CD4-positive, CD25-positive, alpha-beta regulatory T cell (primary cell): ENCODE measurements at places on chromosomes 13 and 19.

DNA sequence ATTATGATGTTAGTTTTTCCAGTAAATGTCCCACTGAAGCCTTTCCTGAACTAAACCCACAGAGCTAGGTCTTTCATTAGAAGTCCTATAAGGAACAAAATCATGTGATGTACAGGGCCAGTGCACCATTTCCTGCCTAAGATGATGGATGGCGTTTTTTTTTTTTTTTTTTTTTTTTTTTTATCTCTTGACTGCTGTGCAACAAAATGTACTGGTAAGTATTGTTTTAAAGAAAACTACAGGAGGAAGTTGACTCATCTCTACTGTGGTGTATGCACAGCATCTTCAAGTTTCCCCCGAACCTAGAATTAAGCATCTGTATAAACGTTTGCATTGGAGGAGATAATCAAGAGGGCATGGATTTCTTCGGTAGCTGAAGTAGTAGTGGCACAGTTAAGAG is 197.5 kb downstream of the NBEA start:
- no peak for DNase-seq
- no peaks in the 10 kb centered on the region for H3K36me3 ChIP-seq
- no peak overlapping the region for H3K27ac ChIP-seq

GRCh38 chr19:45522010-45522941 is 15.0 kb downstream of the VASP start:
- H3K36me3 ChIP-seq, result peaks cover 43% of the 10 kb centered on the region
- no peak overlapping the region for H3K4me3 ChIP-seq
- peaks cover 3% of the 10 kb centered on the region for H3K4me1 ChIP-seq
- no peak for DNase-seq

DNA sequence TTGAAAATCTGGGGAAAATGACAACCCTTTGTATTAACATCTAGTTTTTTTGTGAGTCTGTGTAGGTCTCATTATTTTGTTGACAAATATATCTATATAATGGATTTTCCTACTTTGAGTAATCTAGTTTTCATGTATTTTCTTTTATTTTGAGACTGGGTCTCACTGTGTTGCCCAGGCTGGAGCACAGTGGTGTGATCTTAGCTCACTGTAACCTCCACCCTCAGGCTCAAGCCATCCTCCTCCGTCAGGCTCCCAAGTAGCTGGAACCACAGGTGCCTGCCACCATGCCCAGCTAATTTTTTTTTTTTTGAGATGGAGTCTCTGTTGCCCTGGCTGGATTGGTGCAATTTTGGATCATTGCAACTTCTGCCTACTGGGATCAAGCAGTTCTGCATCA is 9.2 kb downstream of the ZNF525 start:
- no peak for DNase-seq
- H3K27ac ChIP-seq, result no peak overlapping the region
- peaks cover 63% of the 10 kb centered on the region for H3K36me3 ChIP-seq

- no peak overlapping the region for H3K27ac ChIP-seq
- no peaks in the 10 kb centered on the region for H3K27me3 ChIP-seq
- no peak for DNase-seq
- H3K4me3 ChIP-seq, result no peak overlapping the region
- no peaks in the 10 kb centered on the region for H3K4me1 ChIP-seq
- H3K36me3 ChIP-seq, result no peaks in the 10 kb centered on the region
Observed at GRCh38 chr13:94673851-94674250, 38.5 kb downstream of the SOX21 start.

- peaks cover 3% of the 10 kb centered on the region for H3K4me1 ChIP-seq
- H3K36me3 ChIP-seq, result no peaks in the 10 kb centered on the region
- H3K27ac ChIP-seq, result no peak overlapping the region
- no peak for DNase-seq
Observed at GRCh38 chr19:4173479-4174212, 8.7 kb downstream of the SIRT6 start.

DNA sequence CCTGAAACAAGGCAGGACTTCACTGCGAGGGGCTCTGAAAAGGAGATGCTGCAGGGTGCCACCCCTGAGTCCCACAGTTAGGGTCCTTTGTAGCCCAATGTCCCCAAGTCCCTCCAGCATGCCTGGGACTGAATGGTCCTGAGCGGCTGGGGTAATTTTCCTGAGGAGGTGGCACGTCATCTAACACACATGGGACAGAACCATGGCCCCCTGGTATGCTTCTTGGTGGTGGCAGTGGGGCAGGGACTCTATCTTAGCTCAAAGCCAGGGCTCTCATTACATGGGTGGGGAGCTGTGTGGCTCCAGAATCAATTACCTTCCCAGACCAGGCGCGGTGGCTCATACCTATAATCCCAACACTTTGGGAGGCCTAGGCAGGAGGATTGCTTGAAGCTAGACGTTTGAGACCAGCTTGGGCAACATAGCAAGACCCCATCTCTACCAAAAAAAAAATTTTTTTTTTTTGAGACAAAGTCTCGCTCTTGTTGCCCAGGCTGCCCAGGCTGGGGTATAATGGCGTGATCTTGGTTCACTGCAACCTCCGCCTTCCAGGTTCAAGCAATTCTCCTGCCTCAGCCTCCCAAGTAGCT is 7.9 kb upstream of the SLC7A9 start:
- H3K4me1 ChIP-seq, result no peaks in the 10 kb centered on the region
- H3K36me3 ChIP-seq, result no peaks in the 10 kb centered on the region
- H3K27me3 ChIP-seq, result no peaks in the 10 kb centered on the region
- no peak overlapping the region for H3K4me3 ChIP-seq

DNA sequence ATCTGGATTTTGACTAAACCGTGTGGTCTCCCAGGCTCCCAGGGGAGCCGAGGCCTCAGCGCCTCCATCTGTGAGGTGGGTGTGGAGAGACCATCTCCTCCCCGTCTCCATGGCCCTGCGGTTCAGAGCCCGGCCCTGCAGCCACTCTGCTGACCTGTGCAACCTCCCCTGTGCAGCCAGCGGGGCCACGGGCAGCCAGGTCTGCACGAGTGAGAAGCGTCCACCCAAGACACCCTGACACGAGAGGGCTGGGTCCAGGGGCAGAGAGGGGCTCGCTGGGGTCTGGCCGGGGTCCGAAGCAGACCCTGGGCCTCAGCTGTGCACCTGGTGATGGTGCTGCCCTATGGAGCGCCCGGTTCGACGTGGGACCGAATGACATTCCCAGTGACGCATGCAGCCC is 10.4 kb upstream of the CACTIN start:
- H3K27ac ChIP-seq, result no peak overlapping the region
- DNase-seq, result no peak
- H3K27me3 ChIP-seq, result no peaks in the 10 kb centered on the region
- H3K4me1 ChIP-seq, result no peaks in the 10 kb centered on the region

DNA sequence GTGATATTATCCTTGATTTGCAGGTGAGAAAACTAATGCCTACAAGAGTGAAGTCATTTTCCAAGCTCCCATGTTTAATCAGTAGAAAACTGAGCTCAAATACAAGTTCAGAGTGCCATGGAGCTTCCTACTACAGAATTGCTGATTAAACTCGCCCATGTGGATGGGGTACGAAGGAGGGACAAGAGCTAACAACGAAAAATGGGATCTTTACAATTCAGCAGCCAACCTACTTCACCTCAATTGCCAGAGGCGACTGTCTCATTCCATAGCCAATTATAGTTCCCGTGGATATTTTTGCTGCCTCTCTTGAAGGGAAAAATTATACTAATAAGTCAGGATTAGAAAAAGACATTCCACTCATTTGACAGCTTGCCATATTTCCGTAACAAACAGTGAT is 1155.1 kb downstream of the OLFM4 start:
- no peak overlapping the region for H3K27ac ChIP-seq
- no peak overlapping the region for H3K4me3 ChIP-seq
- DNase-seq, result no peak
- no peaks in the 10 kb centered on the region for H3K27me3 ChIP-seq

GRCh38 chr19:49016067-49016839 is 638 bp downstream of the LHB start:
- no peak for DNase-seq
- H3K4me1 ChIP-seq, result peaks cover 31% of the 10 kb centered on the region
- no peak overlapping the region for H3K4me3 ChIP-seq
- peaks cover under 1% of the 10 kb centered on the region for H3K36me3 ChIP-seq

- H3K36me3 ChIP-seq, result no peaks in the 10 kb centered on the region
- H3K4me1 ChIP-seq, result no peaks in the 10 kb centered on the region
- H3K27me3 ChIP-seq, result peaks cover 11% of the 10 kb centered on the region
Observed at GRCh38 chr19:39660661-39661060, 4.9 kb downstream of the LGALS16 start.

- H3K27me3 ChIP-seq, result no peaks in the 10 kb centered on the region
- no peaks in the 10 kb centered on the region for H3K36me3 ChIP-seq
- H3K4me3 ChIP-seq, result no peak overlapping the region
- H3K27ac ChIP-seq, result no peak overlapping the region
Observed at GRCh38 chr13:25910991-25911419, 140.8 kb downstream of the SHISA2 start.

GRCh38 chr13:26784704-26785639 is 24.4 kb upstream of the GPR12 start:
- H3K27ac ChIP-seq, result no peak overlapping the region
- H3K36me3 ChIP-seq, result no peaks in the 10 kb centered on the region
- peak overlapping the region; percentile 61 for H3K4me3 ChIP-seq
- no peak for DNase-seq

DNA sequence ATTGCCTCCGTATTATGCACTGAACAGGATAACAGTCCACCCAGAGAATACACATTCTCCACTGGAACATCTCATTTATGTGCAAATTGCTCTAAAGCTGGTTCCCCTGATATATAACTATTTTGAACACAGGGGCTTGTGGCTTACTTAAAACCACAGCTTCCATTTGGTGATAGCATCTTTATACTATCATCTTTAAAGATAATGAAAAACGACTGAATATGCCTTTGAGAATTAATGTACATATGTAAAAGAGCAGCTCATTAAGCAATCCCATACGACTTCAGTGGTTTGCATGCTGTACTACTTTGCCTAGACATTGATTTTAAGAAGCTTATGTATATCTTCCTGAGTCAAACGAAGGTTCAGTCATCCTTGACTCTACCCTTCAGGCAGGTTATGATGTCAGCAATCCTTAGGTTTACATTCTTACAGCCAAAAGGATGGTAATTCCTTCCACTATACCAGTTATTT is 40.8 kb downstream of the BRD4 start:
- no peaks in the 10 kb centered on the region for H3K27me3 ChIP-seq
- peaks cover 7% of the 10 kb centered on the region for H3K36me3 ChIP-seq
- H3K4me1 ChIP-seq, result peaks cover 98% of the 10 kb centered on the region

GRCh38 chr19:55459950-55460657 is 1.3 kb downstream of the ISOC2 start:
- peaks cover 18% of the 10 kb centered on the region for H3K4me1 ChIP-seq
- no peaks in the 10 kb centered on the region for H3K27me3 ChIP-seq
- H3K36me3 ChIP-seq, result no peaks in the 10 kb centered on the region
- no peak for DNase-seq
- no peak overlapping the region for H3K4me3 ChIP-seq
- H3K27ac ChIP-seq, result no peak overlapping the region

GRCh38 chr13:85509512-85509911 is 289.7 kb downstream of the SLITRK6 start:
- H3K36me3 ChIP-seq, result no peaks in the 10 kb centered on the region
- no peak overlapping the region for H3K27ac ChIP-seq
- no peak for DNase-seq
- H3K4me3 ChIP-seq, result no peak overlapping the region
- H3K27me3 ChIP-seq, result no peaks in the 10 kb centered on the region
- H3K4me1 ChIP-seq, result no peaks in the 10 kb centered on the region

GRCh38 chr13:74289861-74290773 is 155.9 kb upstream of the KLF12 start:
- H3K4me3 ChIP-seq, result no peak overlapping the region
- DNase-seq, result peak; percentile 63
- H3K36me3 ChIP-seq, result no peaks in the 10 kb centered on the region

- H3K27me3 ChIP-seq, result peaks cover 3% of the 10 kb centered on the region
- DNase-seq, result no peak
- H3K36me3 ChIP-seq, result no peaks in the 10 kb centered on the region
- H3K27ac ChIP-seq, result no peak overlapping the region
- no peak overlapping the region for H3K4me3 ChIP-seq
- peaks cover 12% of the 10 kb centered on the region for H3K4me1 ChIP-seq
Observed at GRCh38 chr19:45876161-45876410, 9.9 kb downstream of the IRF2BP1 start.

DNA sequence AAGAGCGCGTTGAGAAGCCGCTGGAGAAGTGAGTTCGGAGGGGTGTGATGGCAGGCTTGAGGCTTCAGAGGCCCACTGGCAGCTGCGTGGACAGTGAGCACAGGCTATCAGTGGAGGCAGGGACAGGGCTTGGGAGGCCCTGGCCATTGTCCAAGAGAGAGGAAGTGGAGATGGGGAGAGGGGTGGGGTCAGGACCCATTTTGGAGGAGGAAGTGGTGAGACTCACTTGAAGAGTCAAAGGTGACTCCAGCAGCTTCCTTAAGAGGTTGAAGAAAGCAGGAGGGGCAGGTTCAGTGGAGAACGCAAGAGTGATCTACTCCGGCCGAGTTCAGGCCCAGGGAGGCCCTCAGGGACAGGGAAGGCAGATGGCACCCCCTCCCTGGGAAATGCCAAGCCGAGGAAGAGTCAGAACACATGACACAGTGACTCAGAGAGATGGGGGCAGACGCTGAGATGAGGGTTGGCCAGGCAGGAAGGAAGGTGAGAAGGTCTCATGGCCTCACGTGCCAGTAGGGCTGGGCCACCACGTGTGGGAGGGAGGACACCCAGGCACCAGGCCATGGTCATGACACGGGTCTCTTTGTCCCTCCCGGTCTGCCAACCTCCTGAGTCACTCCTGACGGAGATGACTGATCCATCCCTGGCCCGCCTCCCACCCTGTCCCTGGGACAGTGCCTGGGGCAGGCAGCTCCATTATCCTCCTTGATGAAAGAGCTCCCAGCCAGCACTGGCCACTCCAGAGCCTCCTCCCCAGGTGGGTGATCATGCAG is 10.1 kb upstream of the CD22 start:
- H3K36me3 ChIP-seq, result no peaks in the 10 kb centered on the region
- H3K27ac ChIP-seq, result no peak overlapping the region
- no peak for DNase-seq
- H3K27me3 ChIP-seq, result peaks cover 4% of the 10 kb centered on the region

GRCh38 chr19:38838208-38838985 is 6.8 kb upstream of the ECH1 start:
- no peak overlapping the region for H3K27ac ChIP-seq
- peaks cover 74% of the 10 kb centered on the region for H3K36me3 ChIP-seq
- no peak for DNase-seq
- H3K4me1 ChIP-seq, result peaks cover 33% of the 10 kb centered on the region
- H3K27me3 ChIP-seq, result no peaks in the 10 kb centered on the region

GRCh38 chr13:32910530-32910929 is 105.7 kb upstream of the KL start:
- H3K36me3 ChIP-seq, result no peaks in the 10 kb centered on the region
- no peak overlapping the region for H3K27ac ChIP-seq
- H3K4me3 ChIP-seq, result no peak overlapping the region
- H3K27me3 ChIP-seq, result no peaks in the 10 kb centered on the region
- peaks cover 1% of the 10 kb centered on the region for H3K4me1 ChIP-seq

GRCh38 chr13:49254007-49254406 is 6.3 kb downstream of the CDADC1 start:
- peaks cover 20% of the 10 kb centered on the region for H3K36me3 ChIP-seq
- DNase-seq, result no peak
- no peaks in the 10 kb centered on the region for H3K27me3 ChIP-seq
- H3K27ac ChIP-seq, result no peak overlapping the region
- no peak overlapping the region for H3K4me3 ChIP-seq
